ENCODE measurements at places on chromosomes 6 and 20.

DNA sequence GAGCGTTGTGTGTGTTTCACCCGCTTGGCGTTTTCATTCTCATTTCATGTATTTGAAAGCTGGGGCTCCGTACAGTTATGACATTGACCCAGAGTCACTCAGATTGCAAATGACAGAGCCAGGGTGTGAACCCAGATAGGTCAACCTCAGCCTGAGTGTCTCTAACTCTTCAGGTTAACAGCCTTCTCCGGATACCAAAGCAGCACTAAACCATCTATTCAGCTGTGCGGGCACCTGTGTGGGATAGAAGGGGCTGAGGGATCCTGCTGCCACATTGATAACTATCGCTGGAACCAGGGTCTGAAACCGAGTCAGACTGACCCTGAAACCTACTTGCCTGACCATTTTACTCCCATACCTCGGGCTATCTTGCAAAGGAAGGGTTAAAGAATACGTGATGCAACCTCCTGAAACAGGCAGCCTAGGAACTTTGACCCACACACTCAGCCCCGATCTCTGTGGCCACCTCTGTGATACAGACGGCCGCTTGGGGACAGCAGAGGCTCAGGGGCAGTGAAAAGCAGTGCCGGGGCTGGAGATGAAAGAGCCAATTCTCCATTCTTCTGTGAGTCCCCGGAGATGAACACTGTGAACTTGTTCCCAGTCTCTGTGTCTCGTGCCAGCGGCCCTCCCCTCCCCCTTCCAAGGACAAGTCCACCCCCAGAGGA lies 233.5 kb upstream of the QKI start:
- DNase-seq = peak; percentile 22

DNA sequence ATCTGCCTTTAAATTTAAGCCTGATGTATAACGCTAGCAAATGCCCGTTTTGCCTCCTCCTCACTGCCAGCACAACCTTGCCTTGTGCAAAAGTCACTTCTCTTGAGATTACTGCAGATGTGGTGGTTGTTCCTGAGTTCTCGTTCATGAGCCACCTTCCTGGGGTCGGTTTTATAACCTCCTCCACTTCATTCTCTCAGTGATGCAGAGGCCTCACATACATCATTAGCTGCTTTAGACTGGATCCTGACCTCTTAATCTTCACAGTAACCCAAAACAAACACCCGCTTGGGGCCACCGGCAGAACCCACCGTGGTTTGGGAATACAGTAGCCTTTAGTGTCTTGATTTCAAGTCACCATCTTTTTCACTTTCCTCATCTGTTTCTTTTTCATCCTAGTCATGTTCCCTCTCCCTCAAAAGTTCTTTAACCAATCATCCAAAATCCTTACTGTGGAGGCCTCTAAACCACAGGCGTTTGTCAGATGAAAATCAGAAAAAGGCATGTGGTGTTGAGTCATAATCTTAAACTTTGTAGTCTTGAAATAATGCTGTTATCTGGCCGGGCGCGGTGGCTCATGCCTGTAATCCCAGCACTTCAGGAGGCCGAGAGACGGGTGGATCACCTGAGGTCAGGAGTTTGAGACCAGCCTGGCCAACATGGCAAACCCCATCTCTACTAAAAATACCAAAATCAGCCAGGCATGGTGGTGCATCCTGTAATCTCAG lies 430.3 kb upstream of the SOX4 start:
- no peak for DNase-seq

DNA sequence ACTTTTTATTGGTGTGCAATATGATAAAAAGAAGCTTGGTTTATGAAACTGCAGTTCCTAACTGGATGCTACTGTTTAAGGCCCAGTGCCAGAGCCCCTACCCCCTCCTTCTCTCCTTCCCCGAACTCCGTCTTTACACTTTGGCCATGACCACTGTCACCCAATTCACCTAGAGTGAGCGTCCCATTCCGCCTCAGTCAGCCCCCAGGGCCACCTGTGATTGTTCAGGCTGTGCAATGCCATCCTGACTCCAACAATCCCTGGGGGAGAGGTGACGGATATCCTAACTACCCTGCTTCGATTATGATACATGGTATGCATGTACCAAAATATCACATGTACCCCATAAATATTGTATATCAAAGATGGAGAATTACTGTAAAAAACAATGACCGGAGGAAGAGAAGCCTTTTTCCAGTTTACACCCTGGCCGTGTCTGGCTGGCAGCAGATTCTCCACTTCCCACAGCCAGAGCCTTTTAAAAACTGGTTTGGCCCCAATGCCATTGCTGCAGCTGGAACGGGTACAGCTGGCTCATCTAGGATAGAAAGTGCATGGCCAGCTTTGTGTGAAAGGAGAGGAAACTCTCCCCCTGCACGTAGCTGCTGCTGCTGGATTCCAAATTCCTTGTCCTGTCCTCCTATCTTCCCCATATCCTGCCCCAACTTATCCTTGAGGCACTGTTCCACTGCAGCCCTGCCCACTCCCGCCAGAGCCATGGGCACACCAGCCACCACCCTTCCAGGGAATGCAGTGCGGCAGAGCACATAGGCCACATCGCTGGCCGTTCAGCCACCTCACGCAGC lies 99.7 kb downstream of the JPH2 start:
- no peak for DNase-seq

- DNase-seq = no peak
Observed at GRCh38 chr6:128427139-128427538, 93.3 kb downstream of the PTPRK start.

- DNase-seq = no peak
Observed at GRCh38 chr6:117194978-117195377, 70.4 kb upstream of the VGLL2 start.

DNA sequence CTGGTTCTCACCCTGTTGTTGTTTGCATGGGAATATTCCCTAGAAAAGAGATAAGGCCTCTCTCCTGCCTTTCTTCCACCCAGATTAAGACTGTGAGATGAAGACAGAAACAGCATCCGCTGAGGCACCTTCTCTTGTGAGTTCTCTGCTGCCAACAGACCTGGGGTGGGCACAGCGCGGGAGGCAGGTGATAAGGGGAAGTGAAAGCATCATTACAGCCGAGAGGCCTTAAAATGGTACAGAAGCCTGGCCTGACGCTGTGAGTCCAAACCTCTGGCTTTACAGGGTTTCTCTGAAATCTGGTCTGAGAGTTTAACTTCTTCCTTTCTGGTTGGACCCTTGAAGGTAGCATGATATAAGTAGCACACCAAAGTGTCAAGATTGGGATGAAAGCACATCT lies 21.0 kb upstream of the IYD start:
- no peak for DNase-seq

GRCh38 chr20:58646703-58647102 lies 4.4 kb upstream of the STX16 start:
- no peak for DNase-seq

GRCh38 chr6:160226118-160226591 lies 32.5 kb downstream of the SLC22A2 start:
- no peak for DNase-seq

- no peak for DNase-seq
Observed at GRCh38 chr6:766625-767024, 73.7 kb upstream of the EXOC2 start.
